Fibroblast of lung (primary cell): ENCODE measurements at places on chromosomes 5 and 9. TPM values are rescaled to one million over a fixed set of nuclear protein-coding genes. Genes with fewer than 3 reads are reported as not detected.

GRCh38 chr9:110919609-110920008 lies 118.7 kb downstream of the LPAR1 start:
- peak; percentile 92 for DNase-seq

DNA sequence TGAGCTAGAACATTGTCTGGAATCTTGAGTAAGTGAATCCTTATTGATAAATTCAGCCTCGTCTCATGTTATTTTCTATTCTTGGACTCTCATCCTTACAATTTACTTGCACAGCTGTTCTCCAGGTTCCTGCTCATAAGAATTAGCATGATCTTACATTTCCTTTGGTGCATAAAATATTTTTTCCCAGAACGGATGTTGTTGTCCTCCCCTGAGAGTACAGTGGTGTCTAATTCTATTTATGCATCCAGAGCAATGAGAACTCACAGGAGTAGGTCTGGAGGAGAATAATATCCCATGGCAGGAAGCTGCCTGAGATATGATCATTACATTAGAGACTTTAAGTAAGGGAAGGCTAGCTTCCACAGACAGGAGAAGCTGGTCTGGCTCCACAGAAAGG lies 178.4 kb upstream of the MAST4 start:
- DNase-seq, result no peak

DNA sequence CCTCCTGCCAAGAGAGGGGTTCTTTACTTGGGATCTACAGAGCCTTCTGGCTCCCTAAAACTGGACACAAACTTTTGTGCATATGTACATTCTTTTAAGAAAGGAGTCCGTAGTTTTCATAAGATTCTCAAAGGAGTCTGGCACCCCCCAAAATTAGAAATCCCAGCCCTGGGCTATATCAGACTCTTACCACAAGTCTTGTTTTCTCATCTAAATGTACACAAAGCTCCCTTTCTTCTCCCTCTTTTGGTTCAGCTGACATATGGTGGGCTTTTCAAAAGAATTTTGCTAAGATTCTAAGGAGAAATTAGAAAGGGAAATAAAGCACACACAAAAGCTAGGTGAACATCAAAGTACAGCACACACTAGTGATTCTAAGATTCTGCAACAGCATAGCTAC lies 114.4 kb downstream of the ENC1 start:
- no peak for DNase-seq

DNA sequence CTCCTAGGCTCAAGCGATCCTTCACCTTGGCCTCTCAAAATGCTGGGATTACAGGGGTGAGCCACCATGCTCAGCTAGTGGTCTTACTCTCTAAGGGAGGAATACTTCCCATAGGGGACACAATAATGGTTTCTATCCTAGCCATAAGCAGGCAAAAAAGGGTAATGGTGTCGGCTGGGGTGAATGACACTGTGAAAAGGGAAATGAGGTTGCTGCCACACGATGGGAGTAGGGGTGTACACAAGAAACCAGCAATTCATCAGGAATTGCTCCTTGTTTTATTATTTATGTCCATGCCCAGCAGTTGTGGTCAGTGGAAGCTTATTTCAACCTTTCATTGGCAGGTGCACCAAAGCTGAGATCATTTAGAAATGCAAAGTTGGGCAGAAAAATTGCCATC lies 70.3 kb upstream of the ZFR start:
- no peak for DNase-seq

DNA sequence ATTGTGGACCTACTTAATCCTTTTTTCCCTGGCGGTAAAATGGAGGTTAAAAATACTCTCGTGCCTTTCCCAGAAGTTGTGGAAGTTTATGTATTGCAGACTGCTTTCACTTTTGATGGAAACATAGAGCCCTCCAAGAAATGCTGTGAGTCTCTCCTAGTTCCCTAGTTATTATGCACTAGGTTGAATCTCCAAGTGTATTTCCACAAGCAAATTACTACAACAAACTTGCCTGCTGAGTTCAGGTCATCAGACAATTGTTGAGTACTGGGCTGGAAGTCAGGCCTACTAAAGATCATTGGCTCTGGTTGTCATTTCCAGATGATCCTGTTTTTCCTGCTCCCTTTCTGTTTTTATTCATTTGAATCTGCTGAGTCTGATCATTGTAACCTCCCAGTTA lies 104.1 kb downstream of the CD180 start:
- peak; percentile 65 for DNase-seq

GRCh38 chr9:90961375-90961774 lies 159.8 kb downstream of the SYK start:
- DNase-seq, result no peak

- peak; percentile 13 for DNase-seq
Measured at GRCh38 chr9:34555002-34555348, 32.2 kb upstream of the ENHO start.

GRCh38 chr9:23621924-23622323 lies 204.1 kb downstream of the ELAVL2 start:
- DNase-seq, result peak; percentile 26

- DNase-seq, result no peak
Measured at GRCh38 chr5:97906135-97906534, 723.1 kb upstream of the RIOK2 start.

- peak; percentile 0 for DNase-seq
Measured at GRCh38 chr5:117657541-117657940, 1082.9 kb upstream of the SEMA6A start.

GRCh38 chr9:133657120-133657661 lies 21.0 kb downstream of the DBH start:
- DNase-seq, result no peak

GRCh38 chr9:129209580-129209979 lies 31.5 kb upstream of the IER5L start:
- no peak for DNase-seq

DNA sequence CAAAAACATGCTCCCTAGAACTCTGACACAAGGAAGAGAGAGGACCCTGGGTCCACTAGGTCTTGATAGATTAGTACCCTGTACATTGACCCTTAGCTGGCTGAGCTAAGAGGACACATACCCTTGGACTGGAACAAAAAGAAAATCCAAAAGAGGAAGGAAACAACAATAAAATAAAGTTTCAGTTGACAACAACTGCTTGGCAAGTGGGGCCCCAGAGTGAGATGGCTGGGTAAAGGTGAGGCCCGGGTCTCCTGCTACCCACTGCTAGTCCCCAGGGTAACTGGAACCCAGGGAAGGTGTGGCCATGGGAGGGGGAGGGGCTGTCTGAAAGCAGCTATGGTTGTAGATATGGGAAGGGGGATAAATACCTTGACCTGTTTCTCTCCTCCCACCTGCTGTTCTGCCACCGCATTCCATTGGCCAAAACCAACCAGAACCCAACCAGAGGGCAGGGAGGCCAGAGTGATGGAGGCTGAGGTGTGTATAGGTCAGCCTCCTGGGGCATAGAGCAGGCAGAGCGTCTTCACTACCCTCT lies 11.7 kb downstream of the TAL2 start:
- no peak for DNase-seq

DNA sequence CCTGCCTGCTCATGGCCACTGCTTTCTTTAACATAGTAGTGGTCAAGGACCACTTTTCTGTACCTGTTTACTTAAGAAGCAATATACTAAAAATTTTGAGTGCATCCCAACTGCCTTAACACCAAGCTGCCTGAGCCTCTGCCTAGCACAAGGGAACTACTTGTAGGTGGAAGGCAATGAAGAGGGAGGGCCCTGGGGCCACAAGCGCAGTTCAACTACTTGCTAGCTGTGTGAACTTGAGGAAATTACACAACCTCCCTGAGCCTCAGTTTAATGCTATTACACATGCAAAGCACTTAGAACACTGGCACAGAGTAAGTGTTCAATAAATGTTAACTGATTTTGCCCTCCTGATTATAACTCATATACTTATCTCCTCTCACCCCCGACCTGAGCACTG lies 6.3 kb downstream of the ARL15 start:
- no peak for DNase-seq

DNA sequence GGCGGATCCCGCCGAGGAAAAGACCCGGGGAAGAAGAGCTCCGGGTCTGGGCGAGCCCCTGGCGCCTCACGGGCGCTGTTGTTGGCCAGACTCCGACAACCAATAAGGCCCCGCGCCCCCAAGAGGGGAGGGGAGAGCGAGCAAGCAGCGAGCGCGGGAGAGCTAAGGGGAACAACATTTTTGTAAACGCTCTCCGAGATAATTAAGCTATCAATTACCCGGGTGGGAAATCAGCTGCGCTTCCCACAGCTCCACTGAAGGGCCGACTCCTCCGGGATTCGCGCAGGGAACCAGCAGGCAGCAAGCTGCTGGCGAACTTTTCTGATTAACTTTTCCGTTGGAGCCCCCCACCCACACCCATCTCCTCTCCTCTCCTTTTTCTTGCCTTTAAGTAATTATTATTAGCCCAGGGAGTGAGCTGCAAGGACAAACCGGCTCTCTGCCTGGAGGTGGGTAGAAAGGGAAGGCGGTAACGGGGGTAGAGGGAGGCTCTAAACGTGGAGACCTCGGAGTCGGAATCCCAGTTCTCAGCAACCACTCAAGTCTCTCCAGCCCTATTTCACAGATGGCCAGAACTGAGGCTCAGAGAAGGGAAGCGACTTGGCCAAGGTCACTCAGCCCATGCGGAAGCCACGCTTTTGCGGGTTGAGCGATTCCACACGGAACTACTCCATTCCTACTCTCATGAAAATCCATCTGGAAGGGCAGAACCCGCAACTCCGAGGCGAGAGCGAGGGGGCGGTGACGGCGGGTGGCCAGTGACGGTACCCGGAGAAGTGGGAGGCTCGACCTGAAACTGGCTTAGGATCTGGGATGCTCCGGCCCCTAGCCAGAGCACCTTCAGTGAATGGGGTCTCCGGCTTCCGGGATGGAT lies 1.3 kb downstream of the ASTN2 start:
- no peak for DNase-seq

GRCh38 chr5:111984044-111984443 lies 227.1 kb upstream of the NREP start:
- DNase-seq, result peak; percentile 42

- no peak for DNase-seq
Measured at GRCh38 chr9:93673021-93673838, 96.8 kb downstream of the PHF2 start.

GRCh38 chr5:88551724-88552345 lies 283.2 kb upstream of the TMEM161B start:
- DNase-seq, result no peak

- DNase-seq, result no peak
Measured at GRCh38 chr9:29200650-29201049, 1627.4 kb upstream of the C9orf72 start.

DNA sequence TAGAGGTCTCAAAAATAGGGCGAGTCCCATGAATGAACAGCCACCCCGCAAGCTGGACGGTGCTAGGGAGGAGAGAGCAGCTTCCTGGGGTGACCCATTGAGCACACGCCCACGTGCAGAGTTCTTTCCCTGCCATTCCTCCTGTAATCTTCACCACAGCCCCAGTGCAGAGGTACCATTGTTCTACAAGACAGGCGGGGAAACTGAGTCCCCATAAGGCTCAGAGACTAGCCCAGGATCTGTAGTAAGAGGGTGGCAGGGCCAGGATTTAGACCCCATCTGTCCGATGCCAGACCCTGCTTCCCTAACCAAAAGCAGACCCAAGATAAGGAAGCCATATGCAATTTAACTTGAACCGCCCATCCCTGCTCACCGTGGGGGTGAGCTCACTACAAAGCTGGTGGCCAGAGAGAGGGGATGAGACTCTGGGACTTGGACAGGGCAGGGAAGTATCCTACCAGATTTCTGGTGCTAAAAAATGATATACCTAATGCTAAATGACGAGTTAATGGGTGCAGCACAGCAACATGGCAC lies 36.7 kb upstream of the ORM1 start:
- DNase-seq, result no peak

- DNase-seq, result no peak
Measured at GRCh38 chr5:31362529-31362900, 169.0 kb downstream of the CDH6 start.

- DNase-seq, result no peak
Measured at GRCh38 chr5:164435576-164435975, 930.2 kb downstream of the MAT2B start.

DNA sequence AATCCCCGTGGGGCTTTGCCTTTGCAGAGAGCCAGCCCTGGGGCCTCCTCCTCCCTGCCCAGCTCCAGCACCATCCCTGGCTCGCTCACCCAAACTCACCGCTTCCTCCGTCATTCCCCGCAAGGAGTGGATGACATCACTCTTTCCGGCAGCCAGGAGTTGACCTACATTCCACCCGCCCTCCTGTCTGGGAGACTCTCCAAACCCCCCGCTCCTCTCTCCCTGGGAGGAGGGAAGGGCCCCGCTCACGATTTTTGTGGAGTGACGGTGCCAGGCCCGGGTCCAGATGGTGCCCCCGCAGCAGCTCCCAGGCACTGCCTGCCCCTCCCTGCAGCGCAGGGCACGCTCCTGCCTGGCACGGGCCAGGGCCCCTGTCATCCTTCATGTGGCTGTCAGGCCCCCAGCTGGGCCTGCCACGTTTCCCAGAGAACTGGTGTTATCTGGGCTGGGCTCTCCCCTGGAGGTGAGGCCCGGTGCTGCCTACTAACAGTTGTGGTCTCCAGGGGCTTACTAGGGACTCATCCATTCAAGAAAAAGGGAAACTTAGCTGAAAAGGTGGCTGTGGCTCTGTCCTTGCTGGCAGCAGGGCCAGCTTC lies 52.3 kb downstream of the NTNG2 start:
- peak; percentile 61 for DNase-seq

- no peak for DNase-seq
Measured at GRCh38 chr9:134965411-134965810, 47.7 kb upstream of the FCN1 start.

The BTNL8 gene
- not detected in 2 replicates for polyA plus RNA-seq

The EXD3 gene
- 1.7 and 2.6 TPM in 2 replicates for polyA plus RNA-seq

The KCNT1 gene
- not detected in 2 replicates for polyA plus RNA-seq

The ADAMTSL2 gene
- polyA plus RNA-seq, result 0.09 TPM in 1 of 2 replicates, not detected in the other

The PTCD2 gene
- 10.3 and 13.4 TPM in 2 replicates for polyA plus RNA-seq

The PKD2L2 gene
- not detected in 2 replicates for polyA plus RNA-seq

The ZNF454 gene
- polyA plus RNA-seq, result 0.59 and 0.64 TPM in 2 replicates

The DAB2 gene
- 328 and 538 TPM in 2 replicates for polyA plus RNA-seq

The FOXD4L5 gene
- polyA plus RNA-seq, result not detected in 2 replicates
